ENCODE measurements at places on chromosomes 2 and 18.

GRCh38 chr2:24265212-24265611, 90.4 kb downstream of the FAM228A start:
- no peak for DNase-seq

DNA sequence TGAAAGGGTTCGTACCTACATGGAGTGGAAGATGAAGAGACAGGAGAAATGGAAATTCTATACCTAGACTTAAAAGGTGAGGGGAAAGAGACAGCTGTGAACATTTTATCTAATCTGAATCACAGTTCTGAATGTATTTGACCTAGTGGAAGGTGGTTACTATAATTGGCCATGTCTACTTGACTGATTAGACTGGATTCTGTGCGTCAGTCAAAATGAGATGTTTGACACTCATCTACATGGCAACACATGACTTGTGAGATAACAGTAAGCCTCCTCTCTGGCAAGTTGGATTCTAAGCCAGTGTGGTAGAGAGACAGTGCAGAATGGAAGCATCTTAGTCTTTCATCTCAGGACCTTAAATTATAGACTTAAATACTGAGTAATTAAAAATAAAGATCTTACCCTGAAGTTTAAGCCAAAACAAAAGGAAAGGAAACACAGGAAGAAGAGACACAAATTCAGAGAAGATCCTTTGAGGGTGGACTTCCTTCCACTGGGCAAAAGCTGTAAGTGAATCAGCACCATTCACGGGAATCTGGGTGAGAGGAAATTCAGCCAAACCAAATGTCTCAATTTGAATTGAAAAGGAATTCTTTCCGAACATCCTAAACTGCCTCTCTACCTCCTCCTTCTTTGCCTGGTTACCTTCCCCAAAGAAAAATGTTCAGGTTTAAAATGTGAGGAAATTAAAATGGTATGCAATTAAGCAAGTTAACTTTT, 121.6 kb downstream of the EHBP1 start:
- no peak for DNase-seq

DNA sequence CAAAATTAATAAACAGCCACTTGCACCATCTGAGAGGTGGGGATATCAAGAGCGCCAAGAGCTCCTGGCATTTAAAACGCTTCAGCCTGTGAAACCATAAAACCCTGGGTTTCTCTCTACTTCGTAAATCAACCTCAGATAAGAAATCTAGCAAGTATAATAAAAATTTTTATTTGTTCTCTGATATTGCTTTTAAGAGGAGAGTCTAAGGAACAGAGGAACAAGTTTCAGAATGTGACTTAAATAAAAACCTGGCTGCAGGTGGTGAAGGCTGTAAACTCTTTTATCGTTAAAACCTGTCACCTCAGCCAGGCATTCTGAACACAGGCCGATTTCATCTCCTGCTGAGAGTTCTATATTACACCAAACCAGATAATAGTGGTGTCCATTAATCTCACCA, 9.9 kb downstream of the DYTN start:
- no peak for DNase-seq

DNA sequence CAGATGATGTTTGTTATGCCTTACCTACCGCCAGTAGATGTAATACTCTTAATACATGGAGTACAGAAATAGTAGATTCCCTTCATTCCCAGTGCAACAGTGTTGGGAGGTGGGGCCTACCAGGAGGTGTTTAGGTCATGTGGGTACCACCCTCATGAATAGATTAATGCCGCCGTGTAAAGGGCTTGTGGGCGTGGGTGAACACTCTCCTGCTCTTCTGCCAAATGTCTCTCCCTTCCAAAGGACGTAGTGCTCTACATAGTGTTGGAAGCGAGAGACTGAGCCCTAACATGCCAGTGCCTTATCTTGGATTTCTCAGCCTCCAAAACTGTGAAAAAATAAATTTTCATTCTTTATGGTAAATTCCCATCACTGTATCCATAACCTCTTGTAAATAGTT, 30.1 kb downstream of the PLEKHA3 start:
- DNase-seq, result no peak
